ENCODE measurements at places on chromosomes 5 and 9. TPM values are rescaled to one million over a fixed set of nuclear protein-coding genes. Genes with fewer than 3 reads are reported as not detected.

RMI1 gene
- 2.7 TPM for polyA plus RNA-seq

ESM1 gene
- polyA plus RNA-seq: not detected

PCDHGC5 gene
- 0.41 TPM for polyA plus RNA-seq

GSN gene
- polyA plus RNA-seq: 107 TPM

C6 gene
- polyA plus RNA-seq: not detected

PRDM9 gene
- polyA plus RNA-seq: not detected

DNA sequence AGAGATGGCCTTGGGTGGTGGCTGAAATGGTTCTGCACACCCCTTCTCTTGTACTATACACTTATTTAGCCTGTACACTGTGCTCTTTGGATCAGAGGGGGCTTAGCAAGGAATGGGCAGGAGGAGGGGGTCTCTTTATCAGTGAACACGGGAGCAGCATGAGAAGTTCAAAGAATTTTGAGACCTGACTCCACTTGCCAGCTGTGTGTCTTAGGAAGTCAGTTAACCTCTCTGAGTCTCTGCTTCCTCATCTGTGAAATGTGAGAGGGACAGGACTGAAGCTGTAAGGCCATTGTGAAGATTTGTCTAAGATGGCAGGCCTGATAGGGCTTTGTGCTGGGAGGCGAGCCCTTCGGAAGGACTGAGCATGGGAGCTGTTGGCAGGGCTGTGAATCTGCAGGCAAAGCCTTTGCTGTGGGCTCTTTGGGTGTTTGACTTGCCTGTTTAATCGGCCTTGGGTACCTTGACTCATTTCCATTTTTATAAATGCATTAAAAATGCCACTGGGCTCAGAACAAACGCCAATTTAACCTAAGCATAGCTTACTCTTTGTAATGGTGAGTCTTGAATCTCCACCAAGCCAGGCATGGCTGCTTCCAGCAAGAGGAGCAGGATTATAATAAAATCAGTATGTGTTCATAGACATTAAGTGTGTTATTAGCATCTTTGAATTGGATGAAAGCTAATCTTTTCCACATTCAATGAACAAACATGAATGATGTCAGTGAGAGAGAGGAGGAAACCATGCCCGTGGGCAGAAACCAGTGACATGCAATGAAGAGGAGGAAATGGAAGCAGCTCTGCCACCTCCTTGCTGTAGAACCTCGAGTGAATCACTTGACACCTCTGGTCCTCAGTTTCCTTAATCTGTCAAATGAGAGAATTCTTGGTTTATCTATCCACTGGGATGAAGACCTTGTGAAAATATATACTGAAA lies 89.4 kb downstream of the MACROH2A1 start:
- DNase-seq: no peak

- DNase-seq: no peak
These were observed 66.5 kb downstream of the GALNT12 start for GRCh38 chr9:98873951-98874371.

DNA sequence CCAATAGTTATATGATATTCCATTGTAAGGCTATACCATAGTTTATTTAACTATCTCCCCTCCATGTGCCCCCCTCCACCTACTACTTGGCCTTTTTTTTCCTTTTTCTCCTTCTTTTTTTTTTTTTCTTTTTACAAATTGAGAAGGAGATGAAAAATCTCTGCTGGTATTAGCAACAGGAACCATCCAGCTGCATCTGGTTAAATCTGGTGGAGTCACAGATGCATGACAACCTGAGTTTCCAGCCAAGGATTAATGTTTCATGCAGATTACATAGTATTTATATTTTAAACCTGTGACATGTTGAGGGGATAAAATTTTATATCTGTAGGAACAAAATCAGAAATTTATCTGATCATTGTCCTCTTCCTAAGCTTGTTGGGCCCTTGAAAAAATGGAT lies 128.5 kb upstream of the IQGAP2 start:
- no peak for DNase-seq

GRCh38 chr5:157857816-157858526 lies 974 bp downstream of the CLINT1 start:
- DNase-seq: no peak

- DNase-seq: peak; percentile 81
These were observed 4.3 kb upstream of the RNF44 start for GRCh38 chr5:176541338-176542134.

- DNase-seq: no peak
These were observed 32.0 kb downstream of the ANGPTL2 start for GRCh38 chr9:127090341-127090985.

DNA sequence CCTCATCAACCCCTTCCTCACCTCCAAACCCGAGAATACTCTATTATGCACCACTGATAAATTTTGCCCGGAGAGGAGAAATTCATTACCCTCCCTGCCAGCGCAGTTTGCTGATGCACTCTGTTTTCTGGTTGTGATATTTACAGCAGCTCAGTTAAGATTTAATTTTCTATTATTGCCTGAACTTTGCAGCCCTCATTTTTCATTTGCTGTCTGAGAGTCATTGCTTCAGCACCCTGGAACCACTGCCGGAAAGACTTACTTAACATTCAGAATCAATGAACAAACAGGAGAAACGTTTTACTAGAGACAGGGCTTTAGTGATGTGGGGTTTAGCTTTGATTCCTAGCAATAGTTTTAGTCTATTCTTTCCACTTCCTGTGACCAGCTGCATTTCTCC lies 56.7 kb upstream of the MAMDC2 start:
- no peak for DNase-seq

DNA sequence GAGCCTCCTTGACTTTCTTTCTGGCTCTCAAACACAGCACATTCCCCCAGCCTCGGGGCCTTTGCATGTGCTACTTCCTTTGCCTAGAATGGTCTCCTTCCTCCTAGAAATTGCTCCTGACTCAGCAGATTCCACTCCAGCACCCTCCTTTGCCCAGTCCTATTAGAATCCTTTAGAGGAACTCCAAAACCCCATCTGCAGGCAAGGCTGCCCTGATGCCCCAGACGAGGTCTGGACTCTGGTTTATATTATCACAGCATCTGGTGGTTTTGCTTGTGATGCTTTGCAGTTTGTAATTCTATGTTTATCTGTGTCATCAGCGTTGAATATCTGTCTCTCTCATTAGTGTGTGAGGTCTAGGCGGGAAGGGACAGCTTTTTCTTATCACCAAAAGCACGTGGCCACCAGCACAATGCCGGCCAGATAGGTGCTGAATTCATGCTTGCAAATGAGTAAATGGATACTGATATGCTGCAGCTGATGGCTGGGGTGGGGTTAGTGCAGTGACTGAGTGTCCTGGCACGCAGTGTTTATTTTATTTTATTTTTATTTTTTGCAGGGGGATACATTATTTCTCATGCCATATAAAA lies 30.0 kb upstream of the ANKH start:
- DNase-seq: no peak

Measured in H1 (cell line).